ENCODE measurements at places on chromosomes 5 and 9.

DNA sequence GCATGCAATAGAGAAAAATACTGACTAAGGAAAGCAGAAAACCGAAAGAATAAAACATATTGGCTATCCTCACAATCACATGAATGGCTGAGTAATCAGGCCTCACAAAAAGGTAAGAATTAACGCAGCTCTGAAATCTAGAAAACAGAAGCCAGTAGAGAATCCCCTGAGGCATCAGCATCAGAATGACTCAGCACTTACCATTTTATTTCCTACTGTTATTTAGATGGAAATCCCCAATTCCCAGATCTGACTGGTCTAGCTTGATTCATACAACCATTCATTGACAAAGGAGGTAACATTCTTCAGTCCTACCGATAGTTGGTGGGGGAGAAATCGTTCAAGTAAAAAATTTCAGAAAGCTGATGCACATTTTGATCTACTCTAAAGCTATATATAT is 1408.4 kb upstream of the WWC1 start:
- DNase-seq: no peak

- DNase-seq: no peak
These were observed 3.0 kb upstream of the FAM13B start for GRCh38 chr5:138035605-138036537.

GRCh38 chr9:86624630-86625029 is 270.4 kb upstream of the TUT7 start:
- DNase-seq: no peak

DNA sequence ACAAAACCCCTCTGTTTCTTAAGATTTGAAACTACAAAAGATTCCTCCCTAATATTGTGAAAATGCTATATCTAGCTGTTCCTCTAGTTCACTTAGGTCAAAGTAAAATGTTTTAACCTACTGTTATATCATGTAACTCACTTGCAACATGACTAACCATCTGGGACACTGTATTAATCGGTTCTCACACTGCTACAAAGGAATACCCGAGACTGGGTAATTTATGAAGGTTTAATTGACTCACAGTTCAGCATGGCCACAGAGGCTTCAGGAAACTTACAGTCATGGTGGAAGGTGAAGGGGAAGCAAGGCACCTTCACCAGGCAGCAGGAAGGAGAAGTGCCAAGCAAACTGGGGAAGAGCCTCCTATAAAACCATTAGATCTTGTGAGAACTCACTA is 34.7 kb downstream of the DIMT1 start:
- no peak for DNase-seq

DNA sequence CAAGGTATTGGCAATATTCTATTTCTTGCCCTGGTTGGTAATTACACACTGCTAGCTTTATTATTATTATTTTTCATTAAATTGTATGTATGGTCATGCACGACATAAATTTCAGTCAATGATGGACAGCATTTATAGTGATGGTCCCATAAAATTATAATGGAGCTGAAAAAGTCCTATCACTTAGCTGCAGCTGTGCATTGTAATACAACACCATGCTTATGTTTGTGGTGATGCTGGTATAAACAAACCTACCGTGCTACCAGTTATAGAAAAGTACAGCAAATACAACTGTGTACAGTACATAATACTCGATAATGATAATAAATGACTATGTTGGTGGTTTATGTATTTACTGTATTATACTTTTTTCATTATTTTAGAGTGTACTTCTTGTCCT is 65.5 kb downstream of the NR3C1 start:
- DNase-seq: no peak

DNA sequence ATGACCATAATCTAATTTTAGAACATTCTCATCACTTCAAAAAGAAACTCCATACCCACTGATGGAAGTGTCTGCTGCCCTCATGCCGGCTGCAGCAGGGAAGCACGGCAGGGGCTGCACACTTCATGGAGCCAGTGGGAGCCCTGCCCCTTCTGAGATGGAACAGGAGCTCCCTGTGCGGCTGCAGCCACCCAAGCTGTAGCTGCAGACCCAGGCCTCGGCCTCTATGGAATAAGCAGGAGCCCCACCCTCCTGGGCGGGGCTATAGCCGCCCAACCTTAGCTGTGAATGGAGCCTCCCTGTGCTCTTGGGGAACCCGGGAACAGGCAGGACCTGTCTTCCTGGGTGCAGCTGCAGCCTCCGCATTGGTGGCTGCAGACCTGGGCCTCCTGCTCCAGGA is 128.5 kb downstream of the NUDT12 start:
- DNase-seq: no peak

- no peak for DNase-seq
These were observed 21.2 kb downstream of the GRIA1 start for GRCh38 chr5:153511622-153512021.

DNA sequence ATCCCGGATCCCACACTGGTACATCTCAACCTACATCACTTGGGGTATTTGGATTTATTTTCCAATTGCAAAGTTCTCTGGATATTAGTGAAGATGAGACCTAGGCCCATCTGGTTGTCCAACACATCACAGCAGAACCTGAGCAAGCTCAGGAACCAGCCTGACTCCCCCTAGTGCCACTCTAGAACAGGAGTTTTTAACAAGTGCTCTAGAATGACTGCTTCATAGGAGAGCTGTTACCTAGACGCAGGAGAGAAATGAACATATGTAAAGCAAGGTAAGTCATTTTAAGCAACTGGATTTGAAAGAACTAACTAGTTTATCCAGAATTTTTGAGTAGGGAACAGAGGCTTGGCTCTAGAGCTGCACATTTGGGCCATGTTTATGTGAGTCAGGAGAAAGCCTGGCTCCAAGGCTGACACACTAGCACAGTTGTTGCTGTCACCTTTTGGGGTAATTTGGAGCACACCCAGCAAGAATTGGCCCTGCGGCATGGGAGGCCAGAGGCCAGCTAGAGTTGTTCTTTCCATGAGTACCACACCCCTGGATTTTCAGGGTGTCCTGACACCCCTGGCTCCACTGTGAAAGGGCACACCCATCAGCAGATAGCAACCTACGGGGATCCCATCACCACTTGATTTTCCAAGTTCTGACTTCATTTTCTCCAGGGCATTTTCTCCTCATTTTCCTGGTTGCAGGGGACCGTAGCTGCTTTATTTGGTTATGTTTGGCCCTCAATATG is 110.9 kb upstream of the LPAR1 start:
- no peak for DNase-seq

DNA sequence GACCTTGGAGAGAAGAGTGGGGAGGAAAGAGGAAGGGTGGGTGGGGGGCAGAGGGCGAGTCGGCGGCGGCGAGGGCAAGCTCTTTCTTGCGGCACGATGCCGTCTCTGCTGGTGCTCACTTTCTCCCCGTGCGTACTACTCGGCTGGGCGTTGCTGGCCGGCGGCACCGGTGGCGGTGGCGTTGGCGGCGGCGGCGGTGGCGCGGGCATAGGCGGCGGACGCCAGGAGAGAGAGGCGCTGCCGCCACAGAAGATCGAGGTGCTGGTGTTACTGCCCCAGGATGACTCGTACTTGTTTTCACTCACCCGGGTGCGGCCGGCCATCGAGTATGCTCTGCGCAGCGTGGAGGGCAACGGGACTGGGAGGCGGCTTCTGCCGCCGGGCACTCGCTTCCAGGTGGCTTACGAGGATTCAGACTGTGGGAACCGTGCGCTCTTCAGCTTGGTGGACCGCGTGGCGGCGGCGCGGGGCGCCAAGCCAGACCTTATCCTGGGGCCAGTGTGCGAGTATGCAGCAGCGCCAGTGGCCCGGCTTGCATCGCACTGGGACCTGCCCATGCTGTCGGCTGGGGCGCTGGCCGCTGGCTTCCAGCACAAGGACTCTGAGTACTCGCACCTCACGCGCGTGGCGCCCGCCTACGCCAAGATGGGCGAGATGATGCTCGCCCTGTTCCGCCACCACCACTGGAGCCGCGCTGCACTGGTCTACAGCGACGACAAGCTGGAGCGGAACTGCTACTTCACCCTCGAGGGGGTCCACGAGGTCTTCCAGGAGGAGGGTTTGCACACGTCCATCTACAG is 760 bp downstream of the NPR3 start:
- no peak for DNase-seq

- no peak for DNase-seq
These were observed 286.4 kb downstream of the EBF1 start for GRCh38 chr5:158813275-158813674.

DNA sequence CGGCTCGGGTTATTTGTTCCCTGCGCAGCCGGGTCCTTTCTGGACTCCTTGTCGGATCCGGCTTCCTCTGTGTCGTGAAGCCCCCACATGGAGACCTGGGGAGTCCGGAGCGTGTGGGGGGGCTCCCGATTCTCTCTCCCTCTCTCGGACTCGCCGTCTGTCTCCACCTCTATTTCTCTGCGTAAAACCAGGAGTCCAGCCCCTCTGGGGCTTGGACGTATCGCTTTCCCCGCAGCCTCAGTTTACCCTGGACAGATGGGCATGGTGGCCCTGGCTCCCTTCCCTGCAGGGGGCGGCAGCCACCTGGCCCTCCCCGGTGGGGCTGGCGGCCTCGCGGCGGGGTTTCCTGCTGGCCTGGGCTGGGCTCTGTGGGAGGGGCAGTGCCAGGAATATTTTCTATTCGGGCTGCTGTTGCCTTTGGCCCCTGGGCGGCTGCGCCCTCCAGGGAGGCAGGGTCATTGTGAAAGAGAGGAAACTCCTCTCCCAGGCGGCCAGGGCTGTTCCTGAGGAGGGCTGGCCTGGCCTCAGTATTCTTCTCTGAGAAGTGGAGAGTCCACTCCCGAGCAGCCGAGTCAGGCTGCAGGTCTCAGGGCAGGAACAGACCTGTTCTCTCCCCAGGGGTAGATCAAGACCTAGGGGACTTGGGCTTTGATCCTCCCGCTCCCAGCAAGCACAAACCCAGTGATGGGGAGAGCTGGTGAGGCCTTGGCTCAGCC is 665 bp downstream of the ASS1 start:
- no peak for DNase-seq

GRCh38 chr5:91049800-91050199 is 333.3 kb downstream of the ARRDC3 start:
- no peak for DNase-seq

GRCh38 chr5:32794086-32794485 is 83.0 kb downstream of the NPR3 start:
- no peak for DNase-seq

DNA sequence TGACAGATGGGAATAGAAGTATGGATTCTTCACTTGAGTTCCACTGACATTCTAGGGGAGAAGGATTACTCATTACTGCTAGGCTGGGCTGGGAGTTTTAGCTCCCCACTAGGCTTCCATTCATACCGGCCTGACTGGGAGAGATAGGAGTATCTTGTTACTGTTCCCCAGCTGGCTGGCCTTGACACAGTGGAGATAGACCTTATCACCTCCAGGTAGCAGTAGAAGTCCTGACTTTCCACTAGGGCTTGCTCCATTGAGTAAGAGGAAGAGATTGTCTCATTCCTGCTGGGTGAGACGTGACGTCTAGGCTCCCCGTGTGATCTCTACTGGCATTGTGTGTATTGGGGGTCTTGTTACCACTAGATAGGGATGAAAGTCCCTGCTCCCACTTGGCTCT is 156.4 kb downstream of the CACNA1B start:
- DNase-seq: no peak

DNA sequence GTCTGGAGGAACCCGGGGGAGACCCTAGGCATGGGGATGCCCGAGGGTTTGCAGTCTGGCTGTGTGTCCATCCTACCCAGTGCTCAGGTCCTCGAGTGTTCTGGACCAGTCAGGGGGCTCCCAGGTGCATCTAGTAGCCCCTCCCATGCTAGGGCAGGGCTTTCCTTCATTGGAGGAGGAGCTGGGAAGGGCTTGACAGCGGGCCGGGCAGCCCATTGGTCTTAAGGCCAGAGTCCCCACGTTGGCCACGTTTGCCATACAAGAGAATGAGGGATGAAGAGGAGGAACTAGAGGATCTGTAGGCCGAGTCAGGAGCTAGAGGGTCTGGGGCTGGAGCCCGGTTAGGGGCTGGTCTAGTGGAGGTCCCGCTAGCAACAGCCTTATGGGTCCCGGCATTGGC is 37.3 kb upstream of the CTSV start:
- no peak for DNase-seq

- no peak for DNase-seq
These were observed 7.5 kb upstream of the MSH3 start for GRCh38 chr5:80646926-80647325.

DNA sequence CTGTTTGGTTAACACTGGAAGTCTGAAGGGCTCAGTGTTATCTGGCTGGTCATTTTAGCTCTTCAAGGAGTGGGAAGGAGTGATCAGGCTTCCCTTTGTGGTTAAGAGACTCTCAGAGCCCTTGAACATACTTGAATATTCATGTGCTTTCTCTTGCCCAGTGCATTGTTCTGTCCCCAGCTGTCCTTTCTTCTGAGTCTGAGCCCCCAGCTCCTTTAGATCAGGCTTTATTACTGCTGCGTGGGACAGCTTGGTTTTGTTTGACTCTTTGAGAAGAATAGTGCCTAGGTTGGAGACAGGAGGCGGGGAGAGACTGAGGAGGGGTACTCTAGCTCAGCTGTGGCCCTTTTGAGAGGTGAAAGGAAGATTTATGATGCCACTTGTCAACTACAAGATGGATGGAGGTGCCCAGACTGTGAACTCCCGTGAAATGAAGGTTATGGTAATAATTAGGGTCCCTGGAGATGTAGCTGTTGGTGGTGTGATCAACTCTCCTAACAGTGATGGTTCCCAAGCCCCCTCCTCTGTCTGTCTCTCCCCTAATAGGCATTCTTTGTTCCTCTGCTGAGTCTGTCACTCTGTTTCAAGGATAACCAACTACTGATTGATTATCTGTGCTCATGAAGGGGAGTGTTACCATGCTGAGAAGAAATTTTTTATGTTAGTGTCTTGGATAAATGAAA is 83.1 kb upstream of the GLRA1 start:
- DNase-seq: no peak

- DNase-seq: no peak
These were observed 652 bp upstream of the TMEM161B start for GRCh38 chr5:88269222-88269771.

DNA sequence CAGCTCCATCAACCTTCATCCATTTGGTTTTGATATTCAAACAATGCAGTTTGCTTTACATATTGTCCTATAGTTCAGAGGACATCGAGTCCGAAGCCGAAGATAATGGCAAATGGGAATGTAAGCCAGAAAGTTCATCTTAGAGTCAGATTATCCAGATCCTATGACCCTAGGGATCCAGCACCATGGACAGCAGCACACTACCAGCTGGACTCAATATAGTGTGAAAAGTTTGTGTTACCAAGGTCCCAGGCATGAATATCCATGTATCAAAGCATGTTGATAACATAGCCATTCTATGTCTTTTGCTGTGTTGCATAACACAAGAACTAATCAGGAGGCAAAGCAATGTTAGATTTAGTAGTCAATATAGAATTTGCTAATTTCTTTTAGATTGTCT is 46.3 kb downstream of the FSTL4 start:
- DNase-seq: no peak

DNA sequence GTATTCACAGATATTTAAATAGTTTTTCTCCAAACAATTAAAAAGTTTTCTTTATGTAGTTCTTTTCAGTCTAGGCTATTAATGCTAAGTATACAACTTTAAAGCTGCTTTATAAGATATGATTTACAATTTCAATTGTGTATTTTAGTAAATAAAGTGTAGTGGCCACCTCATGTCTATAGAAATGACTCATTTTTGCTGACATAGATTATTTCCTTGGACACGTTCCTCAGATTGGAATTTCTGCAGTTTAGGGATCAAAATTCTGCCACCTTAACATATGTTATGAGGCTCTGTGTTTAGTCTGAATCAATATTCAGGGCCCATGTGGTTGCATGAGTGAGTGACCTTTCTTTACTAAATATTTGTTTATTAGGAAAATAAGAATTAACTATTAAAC is 750.2 kb downstream of the IRX1 start:
- no peak for DNase-seq

- no peak for DNase-seq
These were observed 127.8 kb upstream of the FBN2 start for GRCh38 chr5:128665747-128666355.
